ENCODE measurements at places on chromosomes 5 and 9.

DNA sequence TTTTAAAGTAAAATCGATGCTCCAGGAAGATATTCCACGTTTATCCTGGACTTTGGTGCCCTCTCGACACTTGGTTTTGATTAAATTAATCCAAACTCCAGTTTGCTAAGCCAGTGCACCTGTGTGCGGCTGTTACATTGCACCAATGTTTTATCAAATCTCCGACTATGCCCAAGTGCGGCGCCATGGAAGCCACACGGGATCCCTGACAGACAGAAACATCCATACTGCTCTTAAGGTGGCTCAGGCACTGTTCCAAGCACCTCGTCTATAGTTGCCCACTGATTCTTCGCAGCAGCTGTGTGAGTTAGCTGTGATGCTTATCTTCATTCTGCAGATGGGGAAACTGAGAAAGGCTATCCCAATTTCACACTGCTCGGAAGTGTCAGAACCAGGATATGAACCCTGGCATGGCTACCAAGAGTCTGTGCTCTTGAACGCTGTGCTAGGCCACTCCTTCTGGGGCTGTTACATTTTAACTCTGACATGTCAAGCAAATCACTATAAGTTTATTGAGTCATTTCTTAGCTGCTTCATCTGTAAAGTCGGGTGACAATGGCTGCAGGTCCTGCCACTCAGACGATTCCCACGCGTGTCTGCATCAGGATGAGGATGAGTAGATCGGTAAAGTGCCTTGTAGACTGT is 113.0 kb downstream of the ADAMTS2 start:
- no peak for DNase-seq

- DNase-seq = no peak
These were observed 229.9 kb upstream of the MAP3K1 start for GRCh38 chr5:56585461-56585860.

- no peak for DNase-seq
These were observed 45.5 kb downstream of the IL31RA start for GRCh38 chr5:55896663-55897062.

GRCh38 chr5:74206579-74207550 is 433.7 kb downstream of the ENC1 start:
- DNase-seq = no peak

DNA sequence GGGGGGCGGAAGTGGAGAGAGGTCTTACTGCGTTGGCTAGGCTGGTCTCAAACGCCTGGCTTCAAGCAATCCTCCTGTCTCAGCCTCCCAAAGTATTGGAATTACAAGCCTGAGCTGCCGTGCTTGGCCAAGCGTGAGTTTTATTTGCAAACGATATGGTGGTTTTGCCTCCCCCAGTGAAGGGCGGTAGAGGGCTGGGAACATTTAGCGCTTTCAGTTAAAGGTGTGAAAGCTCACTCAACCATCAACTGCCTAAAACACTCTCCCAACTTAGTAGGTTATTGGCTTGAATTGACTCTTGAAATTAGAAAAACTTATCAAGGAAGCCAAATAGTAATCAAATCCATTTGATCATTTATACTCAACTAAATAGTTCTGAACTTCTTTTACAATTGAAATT is 156.3 kb downstream of the ESM1 start:
- no peak for DNase-seq

- DNase-seq = no peak
These were observed 86.5 kb upstream of the TNFAIP8 start for GRCh38 chr5:119269061-119269944.

GRCh38 chr9:99336531-99336930 is 114.4 kb downstream of the SEC61B start:
- no peak for DNase-seq

DNA sequence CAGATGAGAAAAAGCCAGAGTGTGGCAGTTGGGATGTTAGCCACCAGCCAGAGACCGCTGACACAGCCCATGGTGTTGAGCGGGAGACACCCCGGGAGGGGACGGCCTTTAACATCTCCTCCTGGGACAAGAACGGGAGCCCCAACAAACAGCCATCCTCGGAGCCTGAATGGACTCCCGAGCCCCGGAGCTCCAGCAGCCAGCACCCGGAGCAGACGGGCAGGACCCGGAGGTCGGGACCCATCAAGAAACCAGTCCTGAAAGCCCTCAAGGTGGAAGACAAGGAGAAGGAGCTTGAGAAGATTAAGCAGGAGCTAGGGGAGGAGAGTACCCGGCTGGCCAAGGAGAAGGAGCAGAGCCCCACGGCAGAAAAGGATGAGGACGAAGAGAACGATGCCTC is 28.0 kb upstream of the POMT1 start:
- DNase-seq = no peak

- no peak for DNase-seq
These were observed 98.1 kb downstream of the APBA1 start for GRCh38 chr9:69574057-69574456.

DNA sequence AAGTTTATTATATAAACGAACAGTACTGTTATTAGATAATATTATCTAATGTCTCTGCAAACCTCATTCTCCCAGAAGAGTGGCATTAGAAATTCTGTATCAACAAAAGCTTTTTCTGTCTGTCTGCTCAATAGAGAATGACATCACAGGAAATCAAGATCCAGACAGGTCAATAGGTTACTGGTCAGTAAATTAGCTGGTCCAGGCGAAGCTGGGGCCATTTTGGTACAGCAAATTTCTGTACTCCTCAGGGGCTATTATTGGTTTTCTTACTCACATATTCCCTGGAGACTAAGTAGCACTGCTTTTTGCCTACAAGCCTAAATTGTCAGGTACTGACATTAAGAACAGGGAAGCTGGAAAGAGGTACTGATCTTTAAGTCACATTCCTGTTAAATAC is 80.5 kb downstream of the PLPP1 start:
- no peak for DNase-seq

DNA sequence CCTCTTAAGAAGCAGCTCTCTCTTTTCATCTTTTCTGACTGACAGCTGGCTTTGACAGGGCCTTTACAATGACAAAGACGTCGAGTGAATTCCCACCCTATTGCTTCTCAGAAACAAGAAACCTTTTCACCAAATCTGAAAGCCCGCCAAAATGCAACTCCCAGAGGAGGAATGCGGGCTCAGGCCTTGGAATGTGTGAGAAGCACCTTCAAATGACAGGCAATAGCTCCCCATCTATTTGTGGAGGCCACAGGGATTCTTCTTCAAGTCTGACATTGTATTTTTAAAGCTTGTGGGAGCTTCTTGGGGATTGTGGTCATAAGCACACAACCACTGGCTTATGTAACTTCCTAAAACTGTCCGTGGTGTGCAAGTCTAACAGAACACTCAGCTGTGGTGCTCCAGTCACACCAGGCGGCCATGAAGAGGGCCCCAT is 72.7 kb downstream of the DPYSL3 start:
- DNase-seq = no peak

- DNase-seq = no peak
These were observed 172.0 kb downstream of the CPLANE1 start for GRCh38 chr5:37077146-37077545.

DNA sequence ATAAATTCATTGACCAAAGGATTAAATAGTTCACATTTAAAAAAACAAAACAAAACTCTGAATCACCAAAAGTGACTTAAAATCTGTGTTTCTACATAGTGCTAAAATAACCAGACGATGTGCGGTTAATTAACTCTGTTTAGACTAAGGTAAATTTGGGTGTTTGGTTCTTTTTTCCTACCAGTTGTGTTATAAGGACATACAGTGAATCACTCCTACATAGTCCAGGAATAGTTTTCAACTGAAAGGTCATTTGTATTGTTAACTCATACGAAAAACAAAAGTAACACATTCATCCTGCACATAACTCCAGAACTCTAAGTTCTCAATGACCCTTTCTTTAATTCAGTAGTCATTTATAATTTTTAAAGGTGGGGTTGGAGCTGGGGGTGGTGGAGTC is 203.7 kb downstream of the GLIS3 start:
- no peak for DNase-seq

GRCh38 chr5:103617913-103618312 is 55.3 kb upstream of the NUDT12 start:
- DNase-seq = no peak

GRCh38 chr5:167763772-167764171 is 527.7 kb upstream of the WWC1 start:
- no peak for DNase-seq

DNA sequence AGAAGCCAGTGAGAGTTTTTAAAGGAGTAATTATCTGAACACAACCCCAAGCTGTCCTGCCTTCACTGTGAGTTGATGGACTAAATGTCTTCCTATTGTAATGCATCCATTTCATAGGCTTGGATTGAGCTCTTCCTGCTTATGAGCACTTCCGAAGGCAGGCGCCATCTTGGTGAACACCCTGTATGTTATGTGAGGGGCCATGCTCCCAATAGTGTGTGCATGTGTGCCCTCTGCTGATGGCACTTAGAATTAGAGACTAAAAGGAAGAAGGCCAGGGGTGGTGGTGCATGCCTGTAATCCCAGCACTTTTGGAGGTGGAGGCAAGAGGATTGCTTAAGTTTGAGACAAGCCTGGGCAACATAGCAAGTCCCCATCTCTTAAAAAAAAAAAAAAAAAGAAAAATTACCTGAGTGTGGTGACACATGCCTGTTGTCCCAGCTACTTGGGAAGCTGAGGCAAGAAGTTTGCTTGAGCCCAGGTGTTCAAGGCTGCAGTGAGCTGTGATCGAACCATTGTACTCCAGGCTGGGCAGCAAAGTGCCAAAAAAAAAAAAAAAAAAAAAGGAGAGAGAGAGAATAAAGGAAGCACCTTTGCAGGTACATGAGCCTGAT is 65.0 kb downstream of the C9orf152 start:
- peak; percentile 8 for DNase-seq

DNA sequence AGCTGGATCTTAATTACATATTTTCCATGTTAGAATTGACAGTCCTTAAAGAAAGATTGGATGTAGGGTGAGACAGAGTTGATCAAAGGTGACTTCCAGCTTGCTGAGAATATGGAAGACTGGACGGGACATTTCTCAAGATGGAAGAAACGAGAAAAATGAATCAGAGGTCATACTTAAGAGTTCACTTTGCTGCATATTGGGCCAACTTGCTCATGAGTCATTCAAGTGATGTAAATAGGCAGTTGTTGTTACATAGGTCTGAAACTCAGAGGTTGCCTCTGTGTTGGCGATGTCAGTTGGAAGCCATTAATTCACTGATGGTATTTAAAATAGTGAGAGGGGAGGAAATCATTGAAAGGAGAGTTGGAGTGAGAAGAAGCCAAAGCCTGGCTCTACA is 132.8 kb downstream of the CD180 start:
- peak; percentile 26 for DNase-seq

- no peak for DNase-seq
These were observed 56.1 kb upstream of the FSTL4 start for GRCh38 chr5:133668458-133668857.

GRCh38 chr9:121138561-121138960 is 63.1 kb downstream of the RAB14 start:
- DNase-seq = no peak

GRCh38 chr5:31577438-31577837 is 45.3 kb downstream of the C5orf22 start:
- DNase-seq = no peak

DNA sequence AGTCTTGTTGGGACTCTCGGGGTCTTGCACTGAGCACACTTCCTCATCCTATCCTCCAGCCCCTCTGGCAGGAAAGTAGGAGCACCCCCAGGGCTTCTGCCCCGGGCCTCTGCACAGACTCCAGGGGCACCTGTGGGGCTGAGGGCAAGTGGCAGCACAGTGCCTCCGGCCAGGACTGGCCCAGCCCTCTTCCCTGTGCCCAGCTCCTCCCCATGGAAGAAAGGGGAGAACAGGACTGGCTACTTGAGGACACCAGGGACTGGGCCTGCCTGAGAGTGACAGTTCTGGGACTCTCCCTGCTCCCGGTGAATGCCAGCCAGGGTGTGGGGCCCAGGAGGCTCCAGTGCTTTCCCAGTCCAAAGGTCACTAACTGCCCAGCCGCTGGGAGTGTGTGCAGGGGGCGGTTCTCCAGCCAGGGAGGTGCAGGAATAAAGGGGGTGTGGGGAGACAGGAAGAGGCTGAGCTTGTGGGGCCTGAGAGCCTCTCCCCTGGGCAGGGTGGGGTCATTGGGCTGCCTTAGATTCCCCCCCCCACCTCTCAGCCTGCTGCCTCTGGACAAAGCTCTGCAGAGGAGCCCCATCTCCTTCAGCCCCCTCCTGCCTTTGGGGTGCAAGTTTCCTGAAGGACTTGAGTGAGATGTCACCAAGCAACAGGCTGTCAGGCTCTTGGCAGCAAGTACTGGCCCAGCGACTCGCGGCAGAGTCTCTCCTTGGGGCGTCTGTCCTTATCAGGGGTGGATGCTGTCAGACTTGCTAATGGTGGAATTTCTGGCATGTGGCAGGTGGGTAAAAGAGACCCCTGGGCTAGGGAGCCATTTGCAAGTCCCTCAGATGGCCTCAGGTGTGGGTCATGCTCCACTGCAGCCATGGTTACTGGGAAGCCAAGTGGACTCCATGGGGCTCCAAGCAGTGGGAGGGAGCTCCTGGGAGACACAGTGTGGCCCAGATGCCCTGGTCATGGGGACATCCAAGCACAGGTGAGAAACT is 19.1 kb upstream of the JADE2 start:
- peak; percentile 80 for DNase-seq

- DNase-seq = no peak
These were observed 21.2 kb upstream of the PCSK5 start for GRCh38 chr9:75869236-75869635.

DNA sequence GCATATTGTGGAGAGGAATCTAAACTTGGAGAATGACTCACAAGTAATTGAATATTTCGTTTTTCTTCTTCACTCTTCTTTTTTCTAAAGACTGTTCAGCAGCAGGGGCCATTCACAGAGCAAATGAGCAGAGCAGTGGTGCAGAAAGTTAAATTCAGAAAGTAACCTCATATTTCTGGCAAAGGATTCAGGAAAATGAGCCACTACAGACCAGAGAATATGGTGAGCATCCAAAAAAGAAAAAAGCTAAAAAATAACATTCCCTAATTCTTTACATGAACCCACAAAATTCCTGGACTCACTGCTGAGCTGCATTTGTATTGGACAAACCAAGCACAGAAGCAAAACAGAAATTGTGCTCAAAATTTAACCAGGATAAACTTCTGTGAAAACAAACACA is 1486.8 kb upstream of the C9orf72 start:
- DNase-seq = no peak

GRCh38 chr5:134070725-134071613 is 43.5 kb upstream of the TCF7 start:
- no peak for DNase-seq

DNA sequence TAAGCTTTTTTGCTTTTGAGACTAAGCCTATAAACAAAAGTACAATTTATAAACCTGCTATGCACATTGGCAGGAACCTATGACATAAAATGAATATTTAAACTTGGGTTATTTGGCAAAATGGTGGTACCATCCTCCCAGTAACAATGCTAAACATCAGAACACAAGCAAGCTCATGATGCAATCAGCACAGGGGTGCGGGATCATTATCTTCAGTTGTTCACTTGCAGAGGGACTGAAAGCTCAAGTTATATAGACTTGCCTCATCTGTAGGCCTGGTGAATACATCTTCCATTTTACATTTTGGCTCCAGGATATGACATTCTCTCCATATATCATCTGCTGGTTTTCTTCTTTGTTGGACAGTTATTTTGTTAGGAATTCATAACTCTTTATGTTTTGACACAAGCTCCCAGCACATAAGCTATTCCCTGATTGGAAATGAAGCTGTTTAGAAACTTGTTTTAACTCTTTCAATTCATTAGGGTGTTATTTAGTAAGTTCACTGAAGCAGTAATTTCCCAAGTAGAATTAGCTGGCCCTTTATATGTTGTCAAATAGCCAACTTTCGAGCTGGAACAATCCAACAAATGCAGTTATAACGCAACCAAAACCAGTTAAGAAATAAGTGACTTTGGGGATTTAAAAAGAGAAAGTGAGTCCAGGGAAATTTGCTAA is 124.7 kb upstream of the LIFR start:
- DNase-seq = no peak
